ENCODE measurements at places on chromosomes 16 and 17. TPM values are rescaled to one million over a fixed set of nuclear protein-coding genes. Genes with fewer than 3 reads are reported as not detected.

Gene CD300LB
- 0.34 TPM for total RNA-seq

- no peak for DNase-seq
These were observed 245.9 kb downstream of the CPPED1 start for GRCh38 chr16:12557786-12558185.

GRCh38 chr17:48800626-48801217 is 16.3 kb downstream of the TTLL6 start:
- DNase-seq = no peak

- no peak for DNase-seq
These were observed 808 bp upstream of the ALOX15 start for GRCh38 chr17:4642286-4642685.

DNA sequence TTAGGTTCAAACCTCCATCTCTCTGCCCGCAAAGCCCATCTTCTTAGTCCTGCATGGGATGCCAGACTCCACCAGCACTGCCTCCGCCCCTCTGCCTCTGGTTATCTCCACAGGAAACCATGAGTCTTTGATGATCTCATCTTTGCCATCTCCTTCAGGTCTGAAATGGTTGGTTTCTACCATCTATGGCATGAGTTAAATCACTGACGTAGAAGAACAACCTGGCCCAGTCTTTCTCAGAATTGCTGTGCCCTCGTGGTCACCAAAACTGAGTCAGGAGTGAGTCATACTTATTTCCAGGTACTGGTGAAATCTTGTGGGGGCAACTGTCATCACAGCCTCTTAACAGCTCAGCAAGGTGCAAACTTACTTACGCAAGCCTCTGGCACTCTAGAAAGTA is 468.7 kb upstream of the C16orf82 start:
- DNase-seq = no peak

GRCh38 chr17:20156196-20157000 is 147.2 kb downstream of the SPECC1 start:
- peak; percentile 17 for DNase-seq

DNA sequence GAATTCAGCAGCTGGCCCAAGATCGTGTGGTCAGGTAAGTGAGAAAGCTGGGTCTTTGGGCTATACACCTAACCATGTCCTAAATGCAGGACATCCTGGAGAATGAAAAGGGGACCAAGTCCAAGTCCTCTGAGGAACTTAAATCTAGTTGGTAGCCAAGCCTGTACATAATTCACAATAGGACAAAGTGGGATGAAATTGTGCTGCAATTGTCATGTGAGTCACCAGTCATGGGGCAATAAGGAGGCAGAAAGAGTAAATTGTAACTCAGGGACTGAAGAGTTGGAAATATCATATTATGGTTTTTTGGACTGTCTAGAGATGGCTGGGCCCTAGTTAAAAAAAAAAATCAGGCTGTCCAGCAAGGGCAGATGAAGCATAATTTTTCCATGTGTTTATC is 202.6 kb downstream of the CYLD start:
- DNase-seq = no peak

- no peak for DNase-seq
These were observed 35.9 kb downstream of the FZD2 start for GRCh38 chr17:44593156-44593555.

- no peak for DNase-seq
These were observed 505.8 kb downstream of the KCNJ2 start for GRCh38 chr17:70675070-70675590.

- DNase-seq = no peak
These were observed 162.8 kb downstream of the FOXL1 start for GRCh38 chr16:86740906-86741799.

GRCh38 chr16:51376080-51376479 is 225.0 kb upstream of the SALL1 start:
- no peak for DNase-seq

DNA sequence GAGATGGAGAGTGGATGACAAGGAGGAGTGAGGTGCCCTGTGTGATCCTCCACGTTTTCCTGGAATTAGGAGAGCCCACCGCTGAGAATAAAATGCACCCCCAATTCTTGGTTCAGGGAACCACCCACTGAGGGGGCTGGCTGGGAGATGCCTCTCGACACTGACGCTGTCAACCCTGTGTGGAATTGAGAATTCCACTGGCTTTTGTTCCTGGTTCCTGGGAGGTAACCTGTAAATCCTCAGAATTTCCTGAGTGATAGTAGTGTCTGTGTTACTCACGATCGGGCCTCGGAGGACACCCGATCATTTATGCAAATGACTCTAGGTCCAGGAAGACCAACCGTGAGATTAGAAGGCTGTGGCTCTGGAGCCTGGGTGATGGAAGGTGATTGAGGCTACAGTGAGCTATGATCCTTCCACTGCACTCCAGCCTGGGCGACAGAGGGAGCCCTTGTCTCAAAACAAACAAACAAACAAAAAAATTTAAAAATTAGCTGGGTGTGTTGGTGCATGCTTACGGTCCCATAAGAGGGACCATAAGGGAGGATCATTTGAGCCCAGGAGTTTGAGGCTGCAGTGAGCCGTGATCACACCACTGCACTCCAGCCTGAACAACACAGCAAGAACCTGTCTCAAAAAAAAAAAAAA is 11.7 kb upstream of the PRPSAP1 start:
- DNase-seq = no peak

Measured in T-helper 17 cell (primary cell).